ENCODE measurements at places on chromosomes 13 and 19.

- DNase-seq = peak; percentile 75
Observed at GRCh38 chr19:42401365-42402303, 11.5 kb upstream of the CNFN start.

DNA sequence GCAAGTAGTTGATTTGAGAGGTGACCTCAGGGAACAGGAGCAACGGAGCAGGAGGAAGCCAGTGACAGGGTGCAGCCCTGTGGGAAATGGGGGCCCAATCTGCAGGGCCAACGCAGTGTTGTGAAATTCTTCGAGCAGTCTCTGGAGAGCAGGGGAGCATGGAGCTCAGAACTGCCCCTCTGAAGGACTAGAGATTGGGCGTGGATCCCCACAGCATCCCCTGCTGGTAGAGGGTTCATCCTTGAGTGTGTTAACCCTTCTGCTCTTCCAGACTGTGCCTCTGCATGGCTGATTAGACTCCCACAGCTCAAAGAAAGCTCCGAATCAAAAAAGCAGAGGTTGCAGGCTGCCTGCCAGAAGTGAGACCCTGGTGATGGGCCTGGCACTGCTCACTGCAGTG, 77.9 kb upstream of the UQCRFS1 start:
- no peak for DNase-seq

DNA sequence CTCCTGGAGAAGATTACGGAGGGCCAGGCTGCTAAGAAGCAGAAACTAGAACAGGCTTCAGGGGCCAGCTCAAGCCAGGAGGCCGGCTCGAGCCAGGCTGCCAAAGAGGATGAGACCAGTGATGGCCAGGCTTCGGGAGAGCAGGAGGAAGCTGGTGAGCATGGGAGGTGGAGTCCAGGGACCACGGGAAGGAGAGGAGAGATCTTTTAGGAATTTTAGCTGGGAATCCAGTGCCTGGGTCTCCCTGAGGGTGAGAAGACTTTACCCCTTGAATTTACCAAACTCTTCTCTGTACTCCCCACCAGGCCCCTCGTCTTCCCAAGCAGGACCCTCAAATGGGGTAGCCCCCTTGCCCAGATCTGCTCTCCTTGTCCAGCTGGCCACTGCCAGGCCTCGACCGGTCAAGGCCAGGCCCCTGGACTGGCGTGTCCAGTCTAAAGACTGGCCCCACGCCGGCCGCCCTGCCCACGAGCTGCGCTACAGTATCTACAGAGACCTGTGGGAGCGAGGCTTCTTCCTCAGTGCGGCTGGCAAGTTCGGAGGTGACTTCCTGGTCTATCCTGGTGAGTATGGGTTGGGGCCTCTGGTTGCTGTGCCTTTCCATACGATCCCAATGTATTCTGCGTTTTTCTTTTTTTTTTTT, 824 bp downstream of the TSEN34 start:
- DNase-seq = peak; percentile 61

DNA sequence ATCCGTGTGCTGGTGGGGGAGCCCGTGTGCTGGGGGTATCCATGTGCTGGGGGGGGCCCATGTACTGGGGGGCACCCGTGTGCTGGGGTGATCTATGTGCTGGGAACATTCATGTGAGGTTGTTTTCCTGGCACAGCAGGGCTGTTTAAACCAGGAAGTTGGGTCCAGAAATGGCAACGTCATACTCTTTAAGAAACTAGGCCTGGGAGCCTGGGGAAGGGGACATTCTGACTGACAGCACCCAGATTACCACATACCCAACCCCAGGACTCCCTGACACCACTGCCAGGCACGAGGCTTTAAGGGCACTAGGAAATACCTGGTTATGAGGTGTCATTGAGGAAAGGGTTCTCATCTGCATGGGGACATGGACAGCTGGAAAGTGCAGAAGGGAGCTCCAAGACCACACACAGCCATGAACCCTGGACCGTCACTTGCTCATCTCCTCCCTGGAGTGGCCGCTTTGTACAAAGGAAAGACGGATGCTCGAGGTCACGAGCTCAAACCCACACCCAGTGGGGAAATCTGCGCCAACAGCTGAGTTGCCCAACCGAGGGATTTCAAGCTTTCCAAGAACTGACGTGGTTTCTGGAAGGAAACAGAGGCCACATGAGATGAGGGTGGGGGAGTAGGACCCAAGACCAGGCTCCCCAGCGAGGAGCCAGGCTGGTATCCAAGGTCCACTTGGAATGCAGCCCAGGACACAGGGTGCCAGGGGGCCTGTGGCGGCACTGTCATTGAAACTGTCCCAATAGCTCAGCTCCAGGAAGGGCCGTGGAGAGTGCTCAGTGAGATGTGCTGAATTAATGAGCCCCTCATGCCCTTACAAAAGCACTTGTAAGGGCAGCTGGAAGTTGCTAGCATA, 40.9 kb downstream of the RAB20 start:
- DNase-seq = peak; percentile 87

DNA sequence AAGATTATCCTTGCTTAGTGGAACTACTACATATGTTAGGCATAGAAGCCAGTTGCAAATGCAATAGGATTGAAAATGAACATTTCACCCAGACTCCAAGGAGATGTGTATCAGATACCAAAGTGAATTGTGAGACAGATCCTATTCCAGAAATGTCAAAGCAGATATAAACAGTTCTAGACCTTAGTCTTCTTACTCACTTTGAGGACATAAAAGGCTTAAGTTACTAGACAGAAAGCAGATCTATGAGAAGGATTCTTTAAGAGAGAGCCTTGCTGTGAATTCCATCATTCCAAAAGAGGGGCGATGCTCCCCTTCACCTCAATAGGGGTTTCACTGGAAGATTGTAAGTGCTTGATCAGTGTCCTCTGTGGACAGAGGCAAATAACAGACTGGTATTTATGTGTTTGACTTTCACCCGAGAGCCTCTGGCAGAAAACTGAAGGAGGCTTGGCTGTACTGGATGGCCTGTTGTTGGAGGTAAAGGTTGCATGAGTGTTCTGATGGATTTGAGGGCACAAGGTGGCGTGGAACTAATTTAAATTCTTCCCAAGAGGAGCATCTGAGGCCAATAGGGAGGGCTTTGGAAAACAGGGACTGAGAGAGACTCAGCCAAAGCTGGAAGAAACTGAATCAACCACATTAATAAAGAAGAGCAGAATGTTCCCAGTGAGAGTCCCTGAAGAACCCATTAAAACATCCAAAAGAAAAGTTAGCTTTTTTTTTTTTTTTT, 194.8 kb downstream of the DCLK1 start:
- DNase-seq = no peak

GRCh38 chr19:51417810-51418157, 342 bp upstream of the SIGLEC10 start:
- DNase-seq = no peak

GRCh38 chr13:66803013-66803807, 426.9 kb downstream of the PCDH9 start:
- no peak for DNase-seq

- DNase-seq = no peak
Observed at GRCh38 chr13:50306156-50306555, 290.9 kb downstream of the KCNRG start.

DNA sequence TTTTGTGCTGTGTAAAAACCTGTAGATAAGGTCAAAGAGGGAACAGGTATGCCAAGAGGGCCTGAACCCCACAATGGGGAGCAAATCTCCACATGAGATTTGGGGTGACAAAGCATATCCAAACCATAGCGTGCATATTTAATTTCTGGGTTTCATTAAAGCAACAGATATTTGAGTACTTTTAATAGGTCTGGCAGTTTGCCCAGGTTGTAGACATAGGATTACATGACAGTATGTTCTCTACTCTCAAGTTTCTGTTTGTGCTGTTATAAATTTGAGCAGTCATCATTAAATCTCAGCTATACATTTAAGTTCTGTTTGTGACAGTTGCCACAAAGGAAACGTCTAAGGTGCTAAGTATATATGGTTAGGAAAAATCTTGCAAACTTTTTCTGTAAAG, 236.4 kb downstream of the ATP8A2 start:
- no peak for DNase-seq

GRCh38 chr13:37090912-37091311, 14.6 kb downstream of the CSNK1A1L start:
- DNase-seq = no peak

- DNase-seq = no peak
Observed at GRCh38 chr13:111915104-111915551, 151.8 kb upstream of the SOX1 start.

GRCh38 chr19:2858864-2859263, 8.3 kb upstream of the ZNF556 start:
- no peak for DNase-seq

DNA sequence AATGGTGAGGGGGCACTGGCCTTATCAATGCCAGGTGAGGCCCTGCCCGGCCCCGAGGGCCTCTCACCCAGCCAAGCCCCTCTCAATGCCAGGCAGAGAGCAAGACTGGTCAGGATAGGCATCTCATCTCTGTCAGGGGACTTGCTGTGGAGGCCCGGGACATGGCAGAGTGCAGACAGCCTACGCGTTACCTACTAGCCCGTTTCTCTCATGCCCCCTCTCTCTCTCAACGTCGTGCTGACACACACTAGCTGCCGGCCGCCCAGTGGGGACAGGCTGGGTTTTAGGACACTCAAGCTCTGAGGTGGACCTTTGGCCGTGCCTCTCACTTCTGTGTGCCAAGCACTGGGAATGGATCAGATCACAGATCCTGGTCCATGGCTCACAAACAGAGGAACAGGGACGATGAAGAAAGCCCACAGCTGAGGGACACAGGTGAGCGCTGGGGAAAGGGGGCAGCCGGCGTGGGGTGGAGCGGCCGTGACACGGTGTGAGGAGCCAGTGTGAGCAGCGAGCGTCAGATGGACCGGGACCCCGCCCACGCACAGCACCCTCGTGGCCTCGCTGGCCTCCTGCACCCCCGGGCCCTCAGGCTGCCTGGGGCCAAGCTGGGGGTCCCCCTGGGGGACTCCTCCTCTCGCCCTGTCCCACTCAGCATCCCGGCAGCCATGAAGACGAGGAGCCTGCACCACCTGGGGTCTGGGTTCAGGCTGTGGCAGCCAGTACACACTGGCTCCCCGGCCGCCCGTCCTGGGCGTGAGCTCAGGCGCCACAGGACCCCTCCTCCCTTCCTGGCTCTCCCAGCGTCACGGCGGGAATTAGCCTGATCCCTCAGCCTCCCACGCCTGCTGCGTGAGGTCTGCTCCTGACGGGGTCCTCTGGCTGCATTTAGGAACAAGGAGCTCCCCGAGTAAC, 76.9 kb upstream of the C13orf46 start:
- DNase-seq = no peak

DNA sequence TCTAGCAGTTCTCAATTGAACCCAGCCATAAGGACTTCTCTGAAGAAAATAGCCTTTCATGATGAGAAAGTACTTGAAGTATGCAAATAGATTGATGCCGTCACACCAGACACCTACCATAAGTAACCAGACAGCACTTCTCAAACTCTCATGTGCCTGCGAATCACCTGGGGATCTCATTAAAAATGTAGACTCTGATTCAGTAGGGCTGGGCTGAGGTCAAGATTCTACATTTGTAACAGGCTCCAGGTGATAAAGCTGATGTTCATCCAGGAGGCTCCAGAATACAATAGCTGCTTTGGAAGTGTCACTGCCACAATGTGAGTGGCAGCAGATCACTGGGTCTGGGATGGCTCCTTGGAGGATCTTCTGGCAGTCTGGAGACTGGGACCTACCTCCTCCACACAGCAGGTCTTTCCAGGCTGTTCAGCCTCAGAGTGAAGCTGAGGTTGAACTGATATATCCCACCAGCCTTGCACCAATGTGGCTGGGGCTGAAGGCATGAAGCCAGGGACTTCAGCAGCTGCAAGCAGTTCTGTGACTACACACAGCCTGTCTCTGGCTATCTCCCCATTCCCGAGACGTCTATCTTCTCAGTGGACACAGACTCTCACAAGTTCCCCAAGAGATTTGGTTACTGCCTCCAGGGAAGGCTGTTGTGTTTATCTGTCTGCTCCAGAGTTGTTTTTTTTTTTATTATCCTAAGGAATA, 9.1 kb downstream of the MBNL2 start:
- no peak for DNase-seq

DNA sequence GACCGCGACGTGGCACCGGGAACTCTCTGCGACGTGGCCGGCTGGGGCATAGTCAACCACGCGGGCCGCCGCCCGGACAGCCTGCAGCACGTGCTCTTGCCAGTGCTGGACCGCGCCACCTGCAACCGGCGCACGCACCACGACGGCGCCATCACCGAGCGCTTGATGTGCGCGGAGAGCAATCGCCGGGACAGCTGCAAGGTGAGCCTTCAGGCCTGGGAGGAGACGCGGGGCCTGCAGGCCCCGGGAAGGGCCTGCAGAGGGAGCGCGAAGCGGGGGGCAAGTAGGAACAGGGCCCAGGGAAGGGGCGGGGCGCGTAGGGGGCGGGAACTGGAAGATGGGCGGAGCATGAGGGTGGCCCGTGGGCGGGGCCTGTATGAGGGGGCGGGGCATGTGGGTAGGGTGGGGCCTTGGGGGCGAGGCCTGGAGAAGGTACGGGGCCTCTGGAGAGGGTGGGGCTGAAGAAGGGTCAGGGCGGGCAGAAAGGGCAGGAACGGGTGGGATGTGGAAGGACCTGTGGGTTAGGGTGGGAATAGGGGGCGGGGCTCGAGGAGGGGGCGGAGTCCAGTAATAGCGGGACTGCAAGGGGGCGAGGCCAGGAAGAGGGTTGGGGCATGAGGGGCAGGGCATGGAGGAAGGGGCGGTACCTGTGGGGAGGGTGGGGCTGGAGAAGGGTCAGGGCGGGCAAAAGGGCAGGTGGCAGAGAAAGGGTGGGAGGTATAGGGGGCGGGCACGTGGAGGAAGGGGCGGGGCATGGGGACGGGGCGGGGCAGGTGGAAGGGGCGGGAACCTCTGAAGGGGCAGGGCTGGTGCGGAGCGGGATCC, 2.5 kb downstream of the CFD start:
- no peak for DNase-seq

DNA sequence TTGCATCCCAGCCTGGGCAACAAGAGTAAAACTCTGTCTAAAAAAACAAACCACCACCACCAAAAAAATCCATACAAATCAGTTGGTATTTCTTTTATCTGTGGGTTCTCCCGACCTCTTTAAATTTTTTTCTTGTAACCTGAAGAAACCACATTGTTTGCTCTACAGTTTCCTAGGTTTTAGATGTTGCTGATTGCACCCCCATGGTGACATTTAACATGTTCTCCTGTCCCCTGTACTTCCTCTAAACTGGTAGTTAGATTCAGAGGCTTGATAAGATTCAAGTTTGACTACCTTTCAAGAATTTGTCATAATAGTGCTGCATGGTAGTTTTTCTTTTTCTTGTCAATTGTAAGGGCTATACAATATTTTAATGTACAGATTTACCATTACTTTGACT, 24.0 kb downstream of the ALG5 start:
- no peak for DNase-seq

All from right lobe of liver (tissue), 6 donors.